ENCODE measurements at places on chromosomes 3 and 15.

DNA sequence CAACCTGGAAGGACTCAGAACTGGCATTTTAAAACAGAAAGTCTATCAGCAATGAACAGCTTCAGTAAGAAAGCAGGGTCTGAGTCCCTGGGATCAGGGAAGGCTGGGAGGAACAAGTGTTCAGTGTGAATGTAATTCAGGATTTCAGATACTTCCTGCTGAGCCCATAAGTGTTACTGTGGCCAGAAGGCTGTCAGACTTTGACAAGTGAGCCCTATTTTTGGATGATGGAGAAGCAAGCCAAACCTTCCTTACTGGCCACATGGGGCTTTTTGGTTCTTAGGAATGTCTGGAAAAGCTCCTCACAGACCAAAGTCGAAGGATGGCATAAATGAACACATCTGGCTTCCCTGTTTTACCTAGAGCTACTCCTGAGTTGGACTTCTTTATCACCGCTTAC, 157.2 kb downstream of the BBX start:
- DNase-seq: no peak

- no peak for DNase-seq
Observed at GRCh38 chr3:76438971-76439370, 600.9 kb upstream of the ROBO2 start.

DNA sequence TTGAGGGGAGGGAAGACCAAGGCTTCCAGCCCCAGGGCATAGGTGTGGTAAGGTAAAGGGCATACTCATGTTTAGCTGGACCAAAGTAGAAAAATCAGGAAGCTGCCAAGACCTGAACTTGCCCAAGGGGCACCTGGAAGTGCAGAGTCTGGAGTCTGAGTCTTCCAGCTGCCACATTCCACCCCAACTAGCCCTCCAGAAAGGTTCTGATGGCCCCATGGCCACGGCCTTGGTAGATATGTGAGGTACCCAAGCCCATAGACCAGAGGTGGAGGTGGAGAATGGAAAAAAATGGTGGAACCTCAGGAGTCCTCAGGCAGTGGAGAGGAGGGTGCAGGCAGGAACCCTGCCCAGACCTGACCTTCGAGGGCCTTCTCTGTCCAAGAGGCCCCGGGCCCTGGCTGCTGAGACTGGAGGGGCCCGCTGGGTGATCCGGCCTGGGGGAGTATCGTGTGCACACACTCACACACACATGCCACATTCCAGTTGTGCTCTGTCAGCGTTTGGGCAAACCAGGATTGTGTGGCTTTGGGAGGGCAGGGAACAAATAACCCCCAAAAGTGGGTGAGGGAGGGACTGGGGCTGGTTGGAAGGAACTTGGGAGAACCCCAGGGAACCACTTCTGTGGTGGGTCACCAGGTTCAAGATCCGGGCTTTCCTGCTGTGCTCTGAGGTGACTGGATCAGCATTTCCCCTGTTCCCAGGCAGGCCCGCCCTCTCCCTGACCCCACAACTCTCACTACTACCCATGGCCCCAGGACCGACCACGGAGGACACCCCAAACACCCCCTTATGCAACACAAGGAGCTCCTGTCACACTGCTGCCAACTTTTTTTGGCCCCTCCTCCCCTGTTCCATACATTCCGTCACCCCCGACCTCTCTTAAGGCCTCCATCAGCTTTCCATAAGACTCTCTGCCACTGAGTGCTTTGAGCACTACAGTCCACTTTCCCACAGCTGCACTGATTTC, 11.6 kb downstream of the MYL3 start:
- DNase-seq: peak; percentile 39

- no peak for DNase-seq
Observed at GRCh38 chr15:100832149-100832942, 47.3 kb upstream of the ALDH1A3 start.

DNA sequence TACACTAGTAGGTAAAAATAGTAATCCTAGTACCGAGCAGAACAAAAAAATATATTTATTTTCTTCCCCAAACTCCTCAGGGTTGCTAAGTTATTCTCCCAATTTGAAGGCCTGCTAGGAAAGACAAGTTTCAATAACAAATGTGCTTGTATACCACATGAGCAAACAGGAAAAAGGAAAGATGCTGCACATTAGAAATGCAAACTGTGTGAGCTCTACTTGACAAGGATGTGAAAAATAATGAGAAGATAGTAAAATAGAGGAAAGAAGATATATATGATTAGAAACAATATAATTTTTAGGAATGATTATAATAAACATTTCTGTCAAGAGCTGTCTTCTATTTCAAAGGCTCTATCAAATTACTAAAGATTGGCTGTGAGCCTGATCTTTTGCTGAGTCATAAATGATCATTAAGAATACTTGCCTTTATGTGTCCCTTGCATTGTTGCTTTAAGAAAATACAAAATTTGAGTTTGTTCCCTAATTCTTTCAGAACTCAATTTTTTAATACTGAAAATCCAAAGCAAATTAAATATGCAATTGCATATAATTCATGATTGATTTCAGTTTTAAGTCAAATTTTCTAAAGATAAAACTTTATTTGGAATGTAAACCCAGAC, 174.2 kb downstream of the NEK10 start:
- DNase-seq: no peak

GRCh38 chr15:85312929-85313331, 67.5 kb upstream of the AKAP13 start:
- DNase-seq: no peak

GRCh38 chr15:89058876-89059405, 29.3 kb upstream of the ABHD2 start:
- no peak for DNase-seq

DNA sequence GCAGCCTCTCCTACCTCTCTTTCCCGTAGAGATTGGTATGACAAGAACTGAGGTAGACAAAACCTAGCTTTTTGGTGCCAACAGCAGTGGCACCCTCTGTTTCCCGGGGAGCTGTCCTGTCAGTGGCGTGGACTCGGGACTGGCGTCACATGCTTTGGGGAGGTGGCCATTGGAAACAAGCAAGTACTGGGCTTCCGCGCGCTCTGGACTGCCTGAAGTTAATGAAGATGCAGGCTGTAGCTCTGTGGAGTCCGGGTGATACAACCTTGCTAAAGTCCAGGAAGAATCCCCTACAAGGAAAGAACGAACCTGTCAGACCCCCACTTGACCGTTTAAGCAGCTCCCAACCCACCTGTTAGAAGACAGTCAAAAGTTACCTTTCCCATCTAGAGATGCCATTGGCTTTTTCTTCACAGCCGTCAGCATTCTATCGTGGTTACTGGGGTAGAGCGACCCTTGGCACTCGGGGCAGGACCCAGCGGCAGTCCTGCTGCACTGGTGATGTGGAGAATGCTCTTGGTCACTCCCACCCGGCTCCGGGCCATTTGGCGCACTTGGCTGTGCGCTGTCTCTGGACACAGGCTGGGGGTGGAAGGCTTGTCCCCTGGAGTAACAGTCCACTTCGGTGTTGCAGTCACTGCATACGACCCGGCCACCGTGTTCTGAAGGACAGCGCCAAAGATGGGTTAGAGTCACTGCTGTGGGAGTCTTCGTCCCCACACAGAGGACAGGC, 120.5 kb downstream of the LRIG1 start:
- DNase-seq: no peak

DNA sequence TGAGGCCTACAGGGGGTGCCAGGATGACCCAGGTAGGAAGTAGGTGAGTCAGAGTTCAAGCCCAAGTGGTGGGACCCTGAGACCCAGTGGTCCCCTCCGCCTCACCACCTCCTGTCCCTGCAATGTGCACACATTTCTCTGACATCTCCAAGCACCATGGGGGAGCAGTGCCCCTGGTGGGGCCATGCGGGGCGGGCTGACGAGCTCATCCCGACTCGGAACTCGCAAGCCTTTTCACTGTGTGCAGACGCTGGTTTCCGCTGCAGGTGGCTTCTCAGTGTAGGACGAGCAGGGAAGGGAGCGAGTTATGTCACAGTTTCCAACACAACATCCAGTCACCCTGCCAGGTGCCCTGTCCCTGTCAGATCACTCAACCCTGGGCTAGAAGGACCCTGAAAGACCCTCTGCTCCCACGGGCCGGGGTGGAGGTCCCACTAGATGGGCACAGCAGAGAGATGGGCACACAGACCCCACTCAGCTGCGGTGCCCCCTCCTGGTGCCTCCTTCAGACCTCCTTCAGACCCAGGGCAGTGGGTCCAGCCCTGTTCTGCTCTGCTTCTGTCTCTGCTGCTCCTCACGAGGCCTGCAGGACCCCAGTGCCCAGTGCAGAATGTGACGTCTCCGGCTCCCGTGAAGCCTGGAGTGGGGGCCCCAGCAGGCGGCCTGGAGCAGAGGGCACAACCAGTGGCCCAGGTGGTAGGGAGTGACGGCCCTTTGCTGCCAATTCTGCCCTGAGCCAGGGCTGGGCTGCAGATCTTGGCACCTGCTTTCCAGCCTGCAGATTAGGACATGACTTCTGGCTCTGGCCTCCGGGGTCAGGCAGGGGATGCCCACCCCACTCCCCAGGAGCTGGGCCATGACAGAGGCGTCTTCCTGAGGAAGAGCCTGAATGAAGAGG, 102.0 kb upstream of the RPL32 start:
- DNase-seq: peak; percentile 72

DNA sequence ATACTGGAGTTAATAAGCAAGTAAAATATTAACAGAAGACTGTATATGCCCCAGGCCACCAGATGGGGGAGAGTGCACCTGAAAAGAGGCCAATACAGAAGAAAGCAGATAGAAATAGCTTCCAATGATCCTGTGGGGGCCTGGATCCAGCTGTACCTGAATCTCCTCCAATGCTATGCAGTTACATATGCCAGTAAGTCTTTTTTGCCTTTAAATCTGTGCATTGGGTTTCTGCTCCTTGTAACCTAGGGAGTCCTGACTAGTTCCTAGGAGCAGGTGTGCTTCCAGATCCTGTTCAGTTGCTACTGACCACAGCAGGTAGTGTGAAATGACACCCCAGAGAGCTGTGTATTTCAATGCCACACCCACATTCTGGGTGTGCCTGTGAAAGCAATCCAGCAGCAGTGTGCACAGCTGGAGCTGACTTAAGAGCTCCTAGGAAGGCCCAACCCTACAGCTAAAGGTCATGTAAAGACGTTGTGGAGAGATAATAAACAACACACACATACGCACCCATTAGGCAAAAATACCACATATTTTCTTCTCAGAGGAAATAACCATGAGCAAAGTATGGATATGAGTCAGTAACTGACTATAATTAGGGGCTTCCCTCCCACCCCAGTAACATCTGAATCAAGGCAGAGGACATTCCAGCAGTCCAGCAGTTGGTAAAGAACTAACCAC, 62.2 kb upstream of the AKAP13 start:
- DNase-seq: no peak

DNA sequence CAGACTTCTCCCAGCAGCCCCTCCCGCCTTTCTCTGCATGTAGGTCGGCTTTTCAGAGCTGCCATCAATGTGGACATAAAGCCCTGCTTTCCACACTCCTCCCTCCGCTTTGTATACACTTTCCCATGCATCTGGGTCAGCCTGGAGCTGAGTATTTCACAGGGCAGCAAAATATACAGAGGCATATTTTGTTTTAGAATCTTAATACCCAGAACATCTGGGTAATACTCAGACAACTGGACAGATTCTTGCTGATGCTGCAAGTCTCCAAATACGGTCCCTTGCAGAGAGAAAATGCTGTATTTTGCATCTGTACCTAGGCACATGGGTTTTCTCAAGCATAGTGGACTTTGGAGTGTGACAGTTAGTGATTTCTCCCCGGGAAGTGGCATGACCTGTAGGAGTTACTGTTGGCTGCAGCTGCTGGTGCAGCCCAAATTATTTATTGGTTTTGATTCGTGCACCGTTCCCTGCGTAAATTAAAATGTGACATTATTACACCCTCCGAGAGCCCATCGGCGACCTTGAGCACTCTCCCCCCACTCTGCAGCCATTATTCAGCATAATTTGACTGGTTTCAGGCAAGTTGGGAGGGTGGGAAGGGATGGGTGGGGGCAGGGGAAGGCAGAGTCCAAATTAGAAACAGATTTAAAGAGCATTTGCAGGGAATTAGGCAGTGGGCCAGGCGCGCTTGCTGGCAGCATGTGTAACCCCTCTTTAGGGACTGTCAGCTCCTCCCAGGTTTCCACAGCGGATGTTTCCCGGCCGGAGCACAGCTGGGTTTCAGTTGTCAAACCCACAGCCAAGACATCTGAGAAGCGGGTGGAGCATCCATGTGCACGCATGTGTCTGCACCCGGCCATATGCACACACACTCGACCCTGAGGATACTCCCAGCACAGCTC, 100.8 kb downstream of the CPN2 start:
- peak; percentile 91 for DNase-seq

DNA sequence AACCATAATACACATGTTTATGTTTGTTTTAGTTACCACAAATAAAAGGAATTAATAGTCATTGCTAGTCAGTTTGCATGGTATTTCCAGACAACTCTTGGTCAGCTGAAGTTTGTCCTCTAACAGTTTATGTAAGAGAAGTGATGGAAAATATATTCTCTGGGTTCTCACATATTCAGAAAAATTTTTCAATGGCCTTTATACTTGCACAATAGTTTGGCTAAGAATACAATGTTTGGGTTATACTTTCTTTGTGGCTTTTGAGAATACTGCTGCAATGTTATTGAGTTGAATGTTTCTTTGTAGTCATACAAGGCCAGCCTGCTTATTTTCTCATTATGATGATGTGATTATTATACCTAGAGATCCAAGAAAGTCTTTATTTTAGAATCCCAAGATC, 133.9 kb downstream of the RAP2B start:
- no peak for DNase-seq

DNA sequence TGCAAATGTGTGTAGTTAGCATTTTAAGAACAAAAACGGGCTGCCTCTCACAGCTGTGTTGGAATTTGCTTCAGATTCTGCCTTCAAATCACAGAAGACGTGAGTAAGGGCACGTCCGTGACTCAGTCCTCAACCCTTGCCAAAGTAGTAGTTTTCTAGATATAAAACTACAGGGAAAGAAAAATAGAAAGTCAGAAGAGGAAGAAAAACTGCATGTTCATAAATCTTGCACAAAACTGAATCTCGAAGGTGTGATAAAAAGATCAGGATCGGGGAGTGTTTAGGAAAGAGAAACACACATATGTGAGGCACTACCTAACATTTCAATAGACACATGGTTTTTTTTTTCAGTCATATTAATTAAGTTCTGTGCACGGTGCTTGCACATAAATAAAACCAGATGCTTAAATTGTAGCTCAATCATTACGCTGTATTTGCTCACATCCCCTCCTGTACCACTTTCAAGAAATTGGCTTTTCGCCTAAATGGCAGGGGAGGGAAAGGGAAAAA, 71.7 kb downstream of the P3H2 start:
- DNase-seq: no peak

GRCh38 chr3:139231555-139232281, 112.1 kb upstream of the MRPS22 start:
- DNase-seq: no peak

GRCh38 chr3:18870074-18870640, 278.2 kb upstream of the KCNH8 start:
- DNase-seq: no peak

DNA sequence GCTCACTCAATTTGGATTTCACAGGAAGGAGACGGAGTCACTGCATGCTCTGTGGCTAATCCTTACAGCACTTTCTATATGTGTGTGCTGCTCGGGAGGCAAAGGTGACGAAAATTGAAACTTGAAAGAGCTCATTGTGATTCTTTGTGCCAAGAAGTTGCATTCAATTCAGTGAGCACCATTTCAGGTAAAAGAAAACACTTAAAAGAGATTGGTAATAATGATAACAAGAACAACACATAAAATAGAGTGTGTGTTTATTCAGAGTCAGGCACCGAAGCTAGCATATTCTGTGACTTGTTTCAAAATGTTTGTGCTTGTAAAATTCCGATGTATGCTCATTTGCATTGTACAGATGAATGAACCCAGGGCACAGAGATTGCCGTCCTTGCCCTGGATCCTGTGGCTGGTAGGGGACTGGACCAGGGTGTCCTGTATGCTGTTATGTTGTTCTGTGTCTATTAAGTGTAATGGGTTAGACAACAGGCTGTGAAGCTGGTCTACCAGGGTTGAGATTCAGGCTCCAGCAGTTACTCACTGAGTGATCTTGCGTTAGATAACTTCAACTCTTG, 193.3 kb upstream of the PROK2 start:
- no peak for DNase-seq

All from Right ventricle myocardium superior (tissue), 1 donor.